ENCODE measurements at places on chromosomes 1 and 21.

GRCh38 chr1:38803647-38804046, 55.9 kb downstream of the RRAGC start:
- DNase-seq = no peak

- DNase-seq = peak; percentile 57
These were observed 278.8 kb downstream of the ASTN1 start for GRCh38 chr1:176885751-176886150.

GRCh38 chr21:46078322-46078977, 19.5 kb upstream of the COL6A2 start:
- DNase-seq = peak; percentile 57

GRCh38 chr1:30641572-30642353, 81.6 kb downstream of the MATN1 start:
- no peak for DNase-seq

GRCh38 chr21:25103500-25104207, 503.6 kb downstream of the MRPL39 start:
- DNase-seq = no peak
